ENCODE measurements at places on chromosomes 7 and 10.

DNA sequence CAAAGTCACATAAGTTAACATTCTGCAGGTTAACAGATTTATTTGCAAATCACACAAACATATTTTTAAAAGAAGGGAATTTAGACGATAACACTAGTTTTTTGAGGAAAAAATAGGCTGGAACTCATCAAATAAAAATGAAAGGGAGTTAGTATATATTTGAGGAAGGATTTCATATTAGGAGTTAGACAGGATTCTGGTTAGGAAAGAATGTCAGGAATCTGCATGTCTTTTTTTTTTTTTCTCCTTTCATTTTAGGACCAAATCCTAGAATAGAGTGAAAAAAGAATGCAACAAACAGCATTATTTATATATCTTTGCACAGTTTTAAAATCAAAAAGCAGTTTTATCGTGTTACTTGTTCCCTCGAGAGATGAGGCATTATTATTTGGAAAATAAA, 8.9 kb upstream of the TRDMT1 start:
- no peak for DNase-seq

- no peak for DNase-seq
These were observed 139.8 kb downstream of the GRID1 start for GRCh38 chr10:86226781-86227201.

DNA sequence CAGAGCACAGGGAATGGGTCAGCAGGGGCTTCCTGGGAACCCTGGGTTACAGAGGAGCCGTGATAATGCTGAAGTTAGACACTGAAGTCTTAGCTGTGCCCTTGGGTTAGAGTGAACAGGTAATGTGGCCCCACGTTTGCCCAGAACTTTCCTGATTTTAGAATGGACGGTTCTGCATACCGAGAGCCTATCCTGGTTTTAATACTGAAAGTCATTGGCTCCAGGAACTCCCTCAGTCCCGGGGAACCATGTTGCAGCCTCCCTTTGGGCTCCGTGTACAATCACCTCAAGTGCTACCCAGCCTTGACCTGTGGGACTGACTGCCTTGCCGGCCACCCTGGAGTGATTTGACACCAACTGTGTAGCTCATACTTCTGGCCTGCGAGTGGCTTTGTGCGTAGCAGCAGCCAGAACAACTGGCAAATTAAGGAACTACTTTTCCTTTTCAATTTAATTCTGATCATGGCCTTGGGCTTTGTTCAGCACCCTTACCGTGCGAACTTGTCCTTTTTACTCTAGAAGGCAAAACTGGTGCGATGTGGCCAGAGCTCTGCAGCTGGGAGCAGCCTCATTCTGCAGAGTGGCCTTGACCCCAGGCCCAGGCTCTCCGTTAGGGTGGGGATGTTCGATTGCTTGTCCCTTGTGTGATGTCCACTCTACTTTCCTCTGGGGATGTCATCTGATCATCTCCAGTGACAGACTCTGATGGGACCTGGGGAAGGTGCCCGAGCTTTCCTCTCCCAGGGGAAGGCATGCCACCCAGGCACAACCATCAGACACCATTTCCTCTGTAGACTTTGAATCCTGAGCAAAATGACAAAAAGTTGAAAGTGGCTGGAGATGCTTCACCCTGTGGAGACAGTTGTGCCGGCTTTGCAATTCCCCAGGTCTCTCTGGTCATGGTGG, 265.9 kb downstream of the GLRX3 start:
- DNase-seq: no peak

DNA sequence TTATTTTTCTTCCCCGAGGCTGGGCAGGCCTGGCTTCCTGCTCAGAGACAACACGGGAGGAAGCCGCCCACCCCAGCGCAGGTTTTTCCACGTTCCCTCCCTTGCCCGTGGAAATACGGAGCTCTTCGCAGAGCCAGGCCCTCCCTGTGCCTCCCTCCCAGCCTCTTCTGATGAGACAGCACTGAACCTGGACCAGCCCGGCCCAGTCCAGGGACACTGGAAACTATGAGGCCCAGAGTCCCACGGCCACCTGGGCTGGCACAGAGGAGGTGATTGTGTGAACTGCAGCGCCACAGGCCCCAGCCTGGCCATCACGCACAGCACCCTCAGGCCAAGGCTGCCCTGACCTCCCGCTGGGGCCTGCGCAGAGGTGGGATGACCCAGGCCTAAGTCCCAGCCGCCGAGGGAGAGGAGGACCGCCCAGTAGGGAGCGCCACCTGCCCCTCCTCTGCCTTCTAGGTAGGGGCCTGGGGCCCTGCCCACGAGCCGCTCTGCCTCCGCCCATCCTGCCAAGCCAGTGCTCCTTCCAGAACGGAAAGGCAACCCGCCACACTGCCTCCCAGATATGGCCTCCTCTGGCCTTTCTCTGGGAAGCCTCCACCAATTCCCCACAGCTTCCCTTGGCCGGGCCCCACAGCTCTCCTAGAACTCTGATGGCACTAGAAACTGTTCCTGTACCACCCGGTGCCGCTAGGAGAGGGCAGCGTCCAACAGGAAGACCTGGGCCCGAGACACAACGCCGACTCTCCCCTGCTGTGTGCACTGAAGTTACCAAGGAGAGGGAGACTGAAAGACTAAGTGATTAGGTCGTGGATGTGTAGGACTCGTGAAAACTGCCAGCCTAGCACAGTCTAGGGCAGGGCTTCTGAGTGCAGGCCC, 57.2 kb downstream of the PROSER2 start:
- no peak for DNase-seq

DNA sequence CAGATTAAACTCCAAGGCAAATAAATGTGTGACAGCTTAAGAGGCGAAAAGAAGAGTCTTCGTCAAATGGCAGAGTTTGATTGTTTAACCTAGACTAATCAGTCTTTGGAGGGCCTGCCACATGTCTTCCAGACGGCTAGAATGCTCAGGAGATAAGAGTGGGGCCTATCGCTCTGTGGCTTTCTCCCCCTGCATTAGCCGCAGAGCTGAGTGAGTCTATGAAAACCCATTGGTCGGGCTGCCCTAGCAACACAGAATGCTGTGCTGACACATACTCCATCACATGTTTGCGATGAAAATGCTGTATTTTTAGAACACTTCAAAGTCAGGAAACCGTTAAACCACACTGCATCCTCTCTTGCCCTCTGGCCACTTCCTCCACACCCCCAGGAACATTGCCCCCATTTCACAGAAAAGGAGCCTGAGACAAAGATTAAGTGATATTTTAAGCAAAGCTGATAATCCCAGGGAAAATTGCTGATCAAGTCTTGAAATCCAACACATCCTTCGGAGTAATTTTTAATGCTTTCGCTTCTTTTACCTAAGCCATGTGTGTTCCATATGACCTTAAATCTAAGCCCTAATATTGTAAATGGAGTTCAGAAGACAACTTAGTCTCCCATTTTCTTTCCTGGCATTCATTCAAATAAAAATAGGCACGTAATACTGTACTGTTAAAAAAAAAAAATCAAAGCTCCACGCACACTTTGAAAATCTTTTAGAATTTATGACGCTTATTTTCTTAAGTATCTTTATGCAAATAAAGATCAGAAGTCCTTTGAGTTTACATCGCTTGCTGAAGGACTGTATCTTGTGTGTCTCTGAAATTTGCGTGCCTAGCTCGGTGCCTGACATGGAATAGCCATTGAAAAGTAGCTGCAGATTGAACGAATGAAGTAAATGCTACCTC, 161.2 kb downstream of the CELF2 start:
- DNase-seq: peak; percentile 77

DNA sequence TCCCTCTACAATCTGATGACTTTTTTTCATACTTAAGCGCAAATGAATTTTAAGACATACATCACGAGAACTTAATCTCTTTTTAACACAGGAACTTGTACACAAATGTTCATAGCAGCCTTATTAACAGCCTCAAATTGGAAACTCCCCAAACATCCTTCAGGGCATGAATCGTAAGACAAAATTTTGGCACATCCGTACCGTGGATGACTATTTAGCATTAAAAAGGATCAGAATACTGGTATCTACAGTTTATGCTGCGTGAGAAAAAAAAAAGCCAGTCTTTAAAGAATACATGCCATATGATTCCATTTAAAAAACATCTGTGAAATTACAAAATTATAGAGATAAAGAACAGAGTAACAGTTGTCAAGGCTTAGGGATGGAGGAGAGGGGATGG, 46.8 kb downstream of the PDE1C start:
- no peak for DNase-seq

- DNase-seq: no peak
These were observed 91.8 kb downstream of the ZMYND11 start for GRCh38 chr10:227014-227413.

- DNase-seq: no peak
These were observed 46.2 kb downstream of the JAKMIP3 start for GRCh38 chr10:132111871-132112341.

- no peak for DNase-seq
These were observed 50.5 kb downstream of the VAX1 start for GRCh38 chr10:117087521-117087920.

DNA sequence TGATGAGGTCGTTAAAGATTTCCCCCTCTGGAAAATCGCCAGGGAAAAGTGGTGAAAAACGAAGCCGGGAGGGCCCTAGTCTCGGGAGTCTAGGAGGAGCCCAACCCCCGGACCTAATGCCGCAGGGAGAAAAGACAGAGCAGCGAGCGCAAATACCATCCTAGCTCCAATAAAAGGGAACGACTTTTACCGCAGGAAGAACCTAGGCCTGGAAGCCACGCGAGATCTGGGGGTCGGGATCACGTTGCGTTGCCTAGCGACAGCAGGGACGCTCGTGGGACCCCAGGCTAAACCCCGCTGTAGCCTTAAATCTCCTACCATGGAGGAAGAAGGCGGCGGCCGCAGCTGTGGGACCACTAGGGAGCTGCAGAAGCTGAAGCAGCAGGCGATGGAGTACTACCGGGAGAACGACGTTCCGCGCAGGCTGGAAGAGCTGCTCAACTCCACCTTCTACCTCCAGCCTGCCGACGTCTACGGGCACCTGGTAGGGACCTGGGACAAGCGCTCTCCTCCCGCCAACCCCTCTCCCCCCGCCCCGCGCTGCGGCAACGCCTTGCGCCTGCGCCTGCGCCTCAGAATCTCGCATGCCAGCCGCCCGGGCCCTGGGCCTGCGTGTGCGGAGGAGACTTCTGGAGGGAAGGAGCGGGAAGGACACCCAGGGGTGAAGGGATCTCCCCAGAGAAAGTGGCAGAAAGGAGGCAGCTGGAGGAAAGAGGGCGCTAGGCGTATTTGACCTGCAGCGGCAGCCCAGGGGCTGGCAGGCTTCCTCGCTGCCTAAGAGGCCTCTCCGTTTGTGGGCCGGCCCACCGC, at the start of gene ENO4:
Gene ENO4 (plus strand): TSS at position 252 of the 810 bp plus-strand sequence. CDS start 68 bp downstream, at position 320.
- DNase-seq: peak; percentile 5

GRCh38 chr10:128867210-128867609, 599.8 kb upstream of the MGMT start:
- no peak for DNase-seq

DNA sequence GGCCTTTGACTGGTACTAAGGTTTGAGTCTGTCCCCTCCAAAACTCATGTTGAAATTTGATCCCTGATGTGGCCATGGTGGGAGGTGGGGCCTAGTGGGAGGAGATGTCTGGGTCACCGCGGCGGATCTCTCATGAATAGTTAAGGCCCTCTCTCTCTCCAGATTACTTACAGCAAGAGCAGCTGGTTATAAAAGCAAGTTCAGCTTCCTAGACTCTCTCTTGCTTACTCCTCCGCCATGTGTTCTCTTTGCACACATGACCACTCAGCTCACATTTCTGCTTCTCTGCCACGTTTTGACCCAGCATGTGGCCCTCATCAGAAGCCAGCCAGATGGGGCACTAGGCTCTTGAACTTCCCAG, 29.9 kb upstream of the ZMIZ1 start:
- DNase-seq: no peak

DNA sequence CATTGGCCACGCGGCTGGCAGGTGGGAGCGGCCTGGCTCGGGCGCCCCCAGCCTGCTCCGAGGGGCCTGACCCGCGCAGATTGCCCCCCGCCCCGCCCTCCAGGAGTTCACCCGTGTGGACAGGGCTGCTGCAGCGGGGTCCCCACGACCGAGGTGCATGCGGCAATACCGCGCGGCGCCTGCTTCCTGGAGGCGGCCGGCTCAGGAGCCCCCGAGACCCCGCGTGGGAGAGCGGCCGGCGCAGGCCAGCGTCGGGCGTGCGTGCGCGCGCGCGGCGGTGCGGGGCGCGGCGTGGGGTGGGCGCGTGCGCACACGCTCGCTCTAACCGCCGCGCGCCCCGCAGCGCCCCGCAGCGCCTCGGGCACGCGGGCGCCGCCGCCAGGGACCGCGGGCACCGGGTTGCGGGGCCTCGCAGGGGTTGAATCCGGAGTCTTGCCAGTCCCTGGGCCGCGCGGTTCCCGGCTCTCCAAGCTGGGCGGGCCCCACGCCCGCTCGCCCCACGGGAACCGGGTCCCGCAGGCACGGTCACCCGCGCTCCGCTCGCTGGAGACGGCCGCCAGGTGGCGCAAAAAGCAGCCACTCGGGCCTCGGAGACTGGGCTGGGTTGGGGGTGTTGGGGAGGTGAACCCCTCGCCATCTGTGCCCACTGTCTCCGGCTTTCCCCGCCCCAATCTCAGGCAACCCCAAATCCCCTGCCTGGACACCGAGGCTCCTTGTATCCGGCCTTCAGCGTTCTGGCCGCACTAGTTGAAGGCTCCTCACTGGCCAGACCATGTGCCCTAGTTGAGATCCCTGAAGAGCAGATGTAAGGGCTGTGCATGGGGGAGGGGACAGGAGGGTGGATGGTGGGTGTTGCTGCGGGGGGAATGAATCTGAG, 1.3 kb upstream of the ACHE start:
- no peak for DNase-seq

DNA sequence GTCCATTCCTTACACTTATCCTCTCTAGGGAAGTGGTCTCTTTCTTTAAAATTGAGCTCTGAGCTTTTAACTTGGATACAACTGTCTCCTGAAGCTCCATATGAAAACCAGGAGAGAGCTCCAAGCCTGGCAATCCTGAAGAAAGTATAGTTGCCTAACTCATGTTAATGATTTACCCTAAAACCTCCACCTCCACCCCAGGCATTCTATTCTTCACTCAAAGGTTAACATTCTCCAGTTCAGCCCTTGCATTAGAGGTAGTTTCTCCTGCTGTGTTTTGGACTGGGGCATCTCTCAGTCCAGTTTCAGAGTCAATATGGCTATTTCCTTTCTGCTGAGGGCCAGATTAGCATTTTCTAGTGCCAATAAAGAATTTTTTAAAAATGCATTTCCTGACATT, 195.5 kb downstream of the SLC25A13 start:
- DNase-seq: no peak

- no peak for DNase-seq
These were observed 6.1 kb downstream of the DOCK1 start for GRCh38 chr10:126911301-126911700.

- DNase-seq: no peak
These were observed 45.8 kb downstream of the PDK4 start for GRCh38 chr7:95550546-95550945.

- DNase-seq: no peak
These were observed 33.1 kb downstream of the DENND2A start for GRCh38 chr7:140607441-140607989.

DNA sequence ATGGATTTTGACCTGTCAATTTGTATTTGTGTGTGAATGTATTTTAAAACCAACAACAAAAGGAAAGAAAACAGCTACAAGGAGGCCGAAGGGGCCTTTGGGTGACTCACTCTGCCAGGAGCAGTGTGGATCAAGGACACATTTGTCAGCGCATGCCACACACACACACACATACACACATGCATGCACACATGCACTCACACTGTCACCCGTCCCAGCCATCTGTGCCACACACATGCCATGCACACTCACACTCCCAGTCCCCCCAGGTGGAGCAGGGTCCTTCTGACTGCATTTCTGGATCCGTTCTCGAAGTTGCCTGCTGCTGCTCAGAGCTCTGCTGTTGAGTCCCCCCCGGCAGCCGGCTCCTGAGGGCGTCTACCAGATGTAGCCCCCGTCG, 26.0 kb downstream of the SPOCK2 start:
- no peak for DNase-seq

Measured in stimulated activated CD4-positive, alpha-beta T cell treated with anti-CD3 and anti-CD28 coated beads, Interleukin-12 subunit alpha, Interleukin-12 subunit beta, amount 100 ng/mL, for 48 hours (primary cell).